ENCODE measurements at places on chromosomes 7 and 10.

- no peak overlapping the region for H3K27ac ChIP-seq
- no peak for DNase-seq
- H3K4me1 ChIP-seq = no peaks in the 10 kb centered on the region
- no peaks in the 10 kb centered on the region for H3K27me3 ChIP-seq
- H3K36me3 ChIP-seq = no peaks in the 10 kb centered on the region
These were observed 723.5 kb upstream of the POM121L12 start for GRCh38 chr7:52311886-52312285.

- H3K27ac ChIP-seq = peak overlapping the region; percentile 39
- no peaks in the 10 kb centered on the region for H3K36me3 ChIP-seq
- no peaks in the 10 kb centered on the region for H3K27me3 ChIP-seq
- H3K4me1 ChIP-seq = peaks cover 21% of the 10 kb centered on the region
These were observed 27.7 kb downstream of the DENND11 start for GRCh38 chr7:141674171-141674671.

- H3K36me3 ChIP-seq = peaks cover 32% of the 10 kb centered on the region
- H3K4me1 ChIP-seq = peaks cover 59% of the 10 kb centered on the region
- H3K4me3 ChIP-seq = peak overlapping the region; percentile 17
- peak overlapping the region; percentile 78 for H3K27ac ChIP-seq
These were observed 5.2 kb downstream of the DUSP5 start for GRCh38 chr10:110502851-110503301.

GRCh38 chr10:59805014-59805413 lies 51.8 kb upstream of the MRLN start:
- H3K27ac ChIP-seq = no peak overlapping the region
- DNase-seq = no peak
- no peak overlapping the region for H3K4me3 ChIP-seq
- no peaks in the 10 kb centered on the region for H3K27me3 ChIP-seq
- H3K4me1 ChIP-seq = no peaks in the 10 kb centered on the region

- H3K27me3 ChIP-seq = peaks cover 72% of the 10 kb centered on the region
- H3K4me3 ChIP-seq = no peak overlapping the region
These were observed 3.2 kb upstream of the LYZL1 start for GRCh38 chr10:29285624-29286051.

- H3K4me3 ChIP-seq = no peak overlapping the region
- H3K27ac ChIP-seq = no peak overlapping the region
- no peaks in the 10 kb centered on the region for H3K36me3 ChIP-seq
- no peaks in the 10 kb centered on the region for H3K27me3 ChIP-seq
These were observed 86.0 kb downstream of the ICA1 start for GRCh38 chr7:8175929-8176369.

GRCh38 chr10:70481831-70482530 lies 3.4 kb downstream of the PALD1 start:
- peaks cover 21% of the 10 kb centered on the region for H3K27me3 ChIP-seq
- peak; percentile 88 for DNase-seq
- H3K4me1 ChIP-seq = no peaks in the 10 kb centered on the region
- H3K4me3 ChIP-seq = no peak overlapping the region
- H3K36me3 ChIP-seq = no peaks in the 10 kb centered on the region

DNA sequence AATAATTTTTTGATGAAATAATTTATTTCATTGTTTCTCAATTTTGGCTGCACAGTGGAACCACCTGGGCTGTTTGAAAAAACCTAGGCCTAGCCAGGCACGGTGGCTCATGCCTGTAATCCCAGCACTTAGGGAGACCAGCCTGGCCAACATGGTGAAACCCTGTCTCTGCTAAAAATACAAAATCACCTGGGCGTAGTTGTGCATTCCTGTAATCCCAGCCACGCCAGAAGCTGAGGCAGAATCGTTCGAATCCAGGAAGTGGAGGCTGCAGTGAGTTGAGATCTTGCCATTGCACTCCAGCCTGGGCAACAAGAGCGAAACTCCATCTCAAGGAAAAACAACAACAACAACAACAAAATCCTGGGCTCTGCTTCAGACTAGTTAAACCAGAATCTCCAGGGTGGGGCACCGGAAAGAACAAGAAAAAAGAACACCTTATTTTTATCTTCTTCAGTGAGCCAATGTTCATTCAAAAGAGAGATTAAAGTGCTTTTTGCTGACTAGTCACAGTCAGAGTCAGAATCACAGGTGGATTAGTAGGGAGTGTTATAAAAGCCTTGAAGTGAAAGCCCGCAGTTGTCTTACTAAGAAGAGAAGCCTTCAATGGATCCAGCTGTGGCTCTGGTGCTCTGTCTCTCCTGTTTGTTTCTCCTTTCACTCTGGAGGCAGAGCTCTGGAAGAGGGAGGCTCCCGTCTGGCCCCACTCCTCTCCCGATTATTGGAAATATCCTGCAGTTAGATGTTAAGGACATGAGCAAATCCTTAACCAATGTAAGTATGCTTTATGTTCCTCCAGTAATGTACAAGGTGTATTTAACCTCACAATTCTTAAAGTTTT lies at the start of gene CYP2C18:
TSS of gene CYP2C18 (plus strand) at position 516 of the 841 bp plus-strand sequence. CDS start at position 607, 91 bp downstream.
- H3K4me1 ChIP-seq = no peaks in the 10 kb centered on the region
- H3K36me3 ChIP-seq = no peaks in the 10 kb centered on the region
- no peak for DNase-seq
- H3K4me3 ChIP-seq = no peak within 1 kb of the TSS
- no peaks in the 10 kb centered on the region for H3K27me3 ChIP-seq

Data from osteoblast (primary cell).